ENCODE measurements at places on chromosomes 2 and 18.

GRCh38 chr2:458425-458815 lies 170.5 kb upstream of the ALKAL2 start:
- ATAC-seq: no peak

GRCh38 chr2:209305026-209305425 lies 118.8 kb upstream of the MAP2 start:
- ATAC-seq: no peak

DNA sequence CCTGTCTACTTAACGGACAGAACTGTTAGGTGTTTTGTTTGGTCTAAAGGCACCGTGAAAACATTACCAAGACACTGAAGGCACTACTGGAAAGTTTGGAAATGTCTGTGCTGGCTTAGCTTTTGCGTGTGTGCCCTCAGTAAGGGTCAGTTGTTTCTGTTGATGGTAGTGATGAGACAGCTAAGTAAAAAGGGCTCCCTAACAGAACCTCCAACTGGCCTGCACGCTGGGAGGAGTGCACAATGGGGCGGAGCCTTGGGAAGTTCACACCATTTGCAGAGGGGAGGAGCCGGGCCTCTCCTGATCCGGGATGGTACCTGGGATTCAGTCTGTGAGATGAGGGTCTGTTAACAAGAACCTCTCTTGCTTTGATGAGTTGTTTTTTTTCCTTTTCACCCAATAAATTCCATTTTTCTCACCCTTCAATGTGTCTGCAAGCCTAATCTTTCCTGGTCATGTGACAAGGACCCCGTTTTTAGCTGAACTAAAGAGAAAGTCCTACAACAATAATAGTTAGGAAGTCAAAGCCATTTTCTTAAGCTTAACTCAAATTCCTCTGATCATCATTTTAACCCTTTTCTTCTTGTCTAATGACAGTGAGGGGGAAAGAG lies 368.7 kb downstream of the PARD3B start:
- no peak for ATAC-seq

GRCh38 chr2:231613663-231614558 lies 21.2 kb downstream of the TEX44 start:
- peak; percentile 65 for ATAC-seq

- no peak for ATAC-seq
Measured at GRCh38 chr2:133434959-133435668, 133.1 kb downstream of the NCKAP5 start.

GRCh38 chr2:128639693-128640092 lies 321.0 kb upstream of the HS6ST1 start:
- ATAC-seq: no peak

- ATAC-seq: no peak
Measured at GRCh38 chr2:61138859-61139258, 23.1 kb upstream of the C2orf74 start.

GRCh38 chr18:75391279-75392225 lies 36.0 kb downstream of the SMIM21 start:
- no peak for ATAC-seq

DNA sequence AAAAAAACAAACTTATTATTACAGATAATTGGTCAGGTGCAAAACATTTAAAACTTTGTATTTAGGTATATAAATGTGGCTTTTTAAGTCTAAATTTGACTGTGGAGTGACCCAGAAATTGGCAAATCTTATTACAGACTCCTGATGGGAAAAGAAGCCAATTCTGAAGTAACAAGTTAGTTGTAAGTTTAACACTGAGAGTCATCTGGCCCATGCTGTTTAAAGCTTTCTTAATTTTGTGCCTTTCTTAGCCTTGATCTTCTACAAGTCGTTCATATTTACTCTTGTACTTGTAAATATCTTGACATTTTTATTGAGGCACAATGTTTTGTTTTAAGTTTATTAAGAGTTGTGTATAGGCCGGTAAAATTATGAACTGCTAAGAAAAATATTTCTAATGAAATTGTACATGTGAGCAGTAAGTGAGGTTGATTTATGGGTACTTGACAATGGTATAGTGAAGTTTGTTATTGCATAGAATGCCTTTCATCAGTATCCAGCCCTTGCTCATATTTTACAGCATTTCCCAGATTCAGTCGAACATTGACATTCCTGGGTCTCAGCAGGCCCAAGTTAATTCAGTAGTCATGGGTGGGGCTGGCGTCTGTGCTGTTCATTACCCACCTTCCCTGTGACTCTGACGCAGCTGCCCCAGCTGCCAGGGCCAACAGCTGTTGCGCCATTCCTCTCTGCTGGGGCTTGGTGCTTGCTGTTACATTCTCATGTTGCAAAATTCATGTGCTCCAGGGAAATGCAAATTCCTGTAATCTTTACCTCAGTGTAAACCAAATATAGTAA lies 121.4 kb downstream of the ZNF236 start:
- ATAC-seq: no peak

DNA sequence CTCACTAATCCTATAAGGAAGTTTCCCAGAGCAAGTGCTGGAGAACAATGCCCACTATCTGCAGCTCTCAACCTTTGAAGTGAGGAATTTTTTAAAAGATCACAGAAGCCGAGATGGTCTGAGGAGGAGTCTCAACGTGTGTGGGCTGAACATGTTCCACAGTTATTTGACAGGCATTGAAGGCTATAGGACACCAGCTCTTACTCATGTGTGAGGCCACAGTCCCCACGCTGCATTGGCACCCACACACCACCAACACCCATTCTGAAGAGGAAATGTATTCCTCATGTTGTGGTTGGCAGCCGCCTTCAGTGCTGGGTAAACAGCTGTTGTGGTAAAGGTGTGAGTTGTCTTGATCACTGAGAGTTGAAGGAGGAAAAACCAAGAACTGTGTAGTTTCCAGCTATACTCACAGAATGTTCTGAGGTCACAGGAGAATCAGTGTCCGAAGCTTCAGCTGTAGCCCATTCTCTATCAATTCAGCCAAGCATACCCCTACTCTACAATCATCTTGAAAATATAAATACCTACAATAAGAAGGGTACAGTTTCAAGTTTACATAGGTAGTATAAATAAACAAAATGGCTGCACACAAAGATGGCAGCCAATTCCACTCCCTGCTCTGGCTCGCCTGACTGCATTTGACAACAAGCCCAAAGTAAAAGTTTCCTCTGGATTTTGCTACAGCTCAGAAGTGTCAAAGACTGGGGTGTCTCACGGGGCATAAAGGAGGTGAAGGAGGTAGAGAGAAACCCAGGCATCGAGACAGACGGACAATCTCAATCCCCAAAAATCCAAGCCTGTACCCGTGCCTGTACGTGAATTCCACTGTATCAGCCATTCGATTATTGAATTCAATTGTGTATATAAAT lies 12.1 kb downstream of the CD226 start:
- ATAC-seq: peak; percentile 96

- no peak for ATAC-seq
Measured at GRCh38 chr2:72023678-72024390, 123.8 kb downstream of the CYP26B1 start.

DNA sequence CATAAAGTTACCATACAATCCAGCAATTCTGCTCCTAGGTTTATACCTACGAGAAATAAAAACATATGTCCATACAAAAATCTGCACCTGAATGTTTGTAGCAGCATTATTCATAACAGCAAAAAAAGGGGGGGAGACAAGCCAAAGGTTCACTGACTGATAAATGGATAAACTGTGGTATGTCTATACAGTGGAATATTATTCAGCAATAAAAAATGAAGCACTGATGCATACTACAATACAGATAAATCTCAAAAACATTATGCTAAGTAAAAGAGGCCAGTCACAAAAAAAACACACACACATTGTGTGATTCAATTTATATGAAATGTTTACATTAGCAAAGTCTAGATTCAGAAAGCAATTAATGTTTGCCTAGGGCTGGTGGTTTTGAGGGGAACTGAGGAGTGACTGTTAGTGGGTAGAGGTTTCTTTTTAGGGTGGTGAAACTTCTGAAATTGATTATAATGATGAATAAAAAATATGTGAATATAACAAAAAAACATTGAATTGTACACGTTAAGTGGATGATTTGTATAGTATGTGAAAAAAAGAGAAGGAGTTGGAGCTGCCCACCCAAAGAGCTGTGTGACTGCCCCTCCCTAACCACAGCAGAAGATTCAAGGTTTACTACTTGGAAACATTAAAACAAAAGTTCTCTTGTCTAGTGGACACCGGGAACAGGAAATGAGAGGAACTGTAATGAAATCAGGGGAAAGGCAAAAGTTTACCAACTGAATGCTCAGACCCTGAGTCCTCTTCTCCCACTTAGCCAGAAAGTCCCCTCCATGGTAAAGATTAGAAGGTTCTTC lies 13.4 kb downstream of the COLEC12 start:
- ATAC-seq: no peak

- no peak for ATAC-seq
Measured at GRCh38 chr2:181848261-181848886, 43.2 kb upstream of the ITPRID2 start.

DNA sequence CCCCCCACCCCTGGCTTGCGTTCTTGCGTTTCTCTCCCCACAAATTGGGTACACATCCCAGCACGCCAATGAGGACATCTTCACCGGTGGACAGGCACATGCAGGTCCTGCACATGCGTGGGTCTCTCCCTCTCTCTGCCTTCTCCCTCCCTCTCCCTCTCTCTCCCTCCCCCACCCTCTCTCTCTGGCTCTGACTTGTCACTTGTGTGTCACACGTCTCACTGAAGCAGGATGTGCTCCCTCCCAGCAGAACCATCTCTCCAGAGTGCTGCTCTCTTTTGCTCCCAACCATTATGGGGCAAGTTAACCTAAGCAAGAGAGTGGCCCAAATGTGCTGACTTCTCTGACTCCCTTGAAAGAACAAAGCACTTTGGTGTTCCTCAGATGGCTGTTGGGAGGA lies 120.8 kb upstream of the CAB39 start:
- ATAC-seq: no peak

GRCh38 chr2:70715071-70715985 lies 52.7 kb downstream of the ADD2 start:
- ATAC-seq: no peak

GRCh38 chr2:150207979-150208378 lies 279.5 kb downstream of the RND3 start:
- ATAC-seq: no peak

DNA sequence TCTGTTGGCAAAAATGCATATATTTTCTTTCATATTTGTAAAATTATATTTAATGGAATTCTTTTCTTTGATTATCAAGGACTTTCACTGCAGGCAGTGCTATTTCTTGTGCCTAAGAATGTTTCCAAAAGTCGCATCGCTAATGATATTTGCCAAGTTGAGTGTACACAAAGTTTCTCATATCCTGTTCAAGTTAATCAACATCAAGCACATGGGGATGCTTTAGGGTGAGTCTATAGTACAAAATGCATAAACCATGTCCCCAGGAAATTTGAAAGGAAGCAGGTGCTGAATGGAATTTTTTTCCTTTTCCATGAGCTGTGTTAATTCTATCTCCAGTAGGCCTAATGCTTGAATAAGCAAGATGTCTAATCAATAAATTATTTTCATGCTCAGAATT lies 129.7 kb downstream of the GALNT1 start:
- ATAC-seq: no peak

DNA sequence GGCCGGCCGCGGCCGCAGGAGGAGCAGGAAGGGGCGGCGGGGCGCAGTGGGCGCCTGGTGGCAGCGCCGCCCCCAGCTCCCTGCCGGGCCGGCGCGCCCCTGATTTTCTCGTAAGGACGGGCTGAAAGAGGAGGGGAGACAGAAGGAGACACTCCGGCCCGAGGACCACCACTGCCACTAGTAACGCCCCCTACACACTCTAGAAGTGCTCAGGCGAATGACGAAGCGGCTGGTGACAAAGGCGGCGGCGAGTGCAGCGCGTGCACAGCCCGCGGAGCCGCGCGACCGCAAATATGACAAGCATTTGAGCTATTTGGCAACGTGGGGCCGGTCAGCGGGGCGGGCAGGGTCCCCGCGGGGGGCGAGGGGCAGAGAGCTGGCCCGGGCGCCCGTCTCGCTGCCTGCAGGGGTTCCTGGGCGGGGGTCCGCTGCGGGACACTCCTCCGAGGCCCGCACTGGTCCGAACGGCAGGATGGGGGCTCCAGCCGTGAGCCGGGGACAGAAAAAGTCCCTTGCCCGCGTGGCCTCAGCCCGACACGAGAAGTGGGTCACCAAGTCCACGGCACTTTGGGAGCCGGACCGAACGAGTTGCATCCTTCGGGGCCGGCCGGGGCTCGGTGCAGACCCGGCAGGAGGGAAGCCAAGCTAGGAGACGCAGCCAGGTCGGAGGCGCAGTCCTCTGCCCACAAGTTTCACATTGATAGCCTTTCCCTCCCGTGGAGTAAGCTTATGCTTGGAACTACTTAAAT lies 524 bp upstream of the SERTAD2 start:
- ATAC-seq: peak; percentile 56

- ATAC-seq: no peak
Measured at GRCh38 chr18:79954791-79955190, 3.3 kb upstream of the SLC66A2 start.

DNA sequence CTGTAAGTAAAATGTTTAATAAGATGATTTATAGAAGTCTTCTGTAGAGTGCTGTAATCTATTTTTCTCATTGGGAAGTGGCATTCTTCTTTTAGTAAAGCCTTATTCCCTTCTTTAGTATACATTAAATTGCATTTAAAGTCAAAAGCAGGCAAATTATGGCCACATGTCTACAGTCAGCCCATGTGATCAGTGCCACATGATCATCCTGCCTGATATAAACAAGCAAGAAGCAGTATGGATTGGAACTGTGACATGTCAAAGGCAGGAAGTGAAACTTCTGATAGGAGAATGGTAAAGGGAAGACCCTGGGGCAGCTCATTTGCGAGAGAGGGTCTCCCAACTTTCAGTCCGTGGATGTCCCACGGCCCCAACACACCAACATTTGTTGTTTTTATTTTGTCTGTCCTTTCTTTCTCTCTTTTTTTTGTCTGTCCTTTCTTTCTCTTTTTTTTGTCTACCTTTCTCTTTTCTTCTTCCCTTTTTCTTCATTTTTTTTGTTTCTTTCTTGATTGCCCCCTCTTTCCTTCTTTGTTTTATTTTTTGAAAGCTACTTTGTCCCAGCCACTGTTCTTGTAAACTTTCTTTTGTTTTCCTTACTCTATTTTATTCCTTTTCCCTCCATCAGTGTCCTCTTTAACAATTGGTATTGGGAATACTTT lies 154.9 kb downstream of the DTNA start:
- ATAC-seq: no peak

- no peak for ATAC-seq
Measured at GRCh38 chr2:197706839-197707207, 1.7 kb downstream of the MARS2 start.

DNA sequence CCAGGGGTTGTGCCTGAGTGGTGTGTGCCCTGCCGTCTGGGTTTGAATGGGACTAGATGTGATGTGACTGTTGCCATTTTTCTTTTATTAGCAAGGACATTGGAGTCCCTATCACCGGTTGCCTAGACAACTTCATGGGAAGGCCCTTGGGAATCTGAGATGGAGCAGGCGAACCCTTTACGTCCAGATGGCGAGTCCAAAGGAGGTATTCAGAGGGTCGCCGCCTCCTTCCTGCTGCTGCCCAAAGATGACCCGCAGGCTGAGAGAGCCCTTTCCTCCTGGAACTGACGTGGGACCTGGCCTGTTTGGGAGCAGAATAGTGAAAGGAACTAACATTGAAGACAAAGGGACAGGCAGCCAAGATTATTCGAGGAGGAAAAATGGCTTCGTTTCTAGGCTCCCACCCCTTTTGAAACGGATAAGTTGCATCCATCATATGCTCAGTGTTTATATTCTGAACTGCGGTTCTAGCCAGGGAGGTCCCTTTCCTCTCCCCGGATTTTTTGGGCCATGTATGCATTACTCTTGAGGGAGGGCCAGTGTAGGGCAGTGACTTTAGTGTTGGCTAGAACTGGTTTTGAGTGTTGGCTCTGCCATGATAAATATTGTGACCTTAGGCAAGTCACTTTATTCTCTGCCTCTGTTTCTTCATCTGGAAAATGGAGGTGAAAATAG lies 673 bp downstream of the CENPO start:
- no peak for ATAC-seq

GRCh38 chr2:191659198-191659597 lies 18.7 kb upstream of the NABP1 start:
- ATAC-seq: no peak

Data from activated CD4-positive, CD25-positive, alpha-beta regulatory T cell treated with anti-CD3 and anti-CD28 coated beads, Interleukin-2, amount 50 U/mL, for 24 hours (primary cell).